ENCODE measurements at places on chromosomes 13 and 19.

DNA sequence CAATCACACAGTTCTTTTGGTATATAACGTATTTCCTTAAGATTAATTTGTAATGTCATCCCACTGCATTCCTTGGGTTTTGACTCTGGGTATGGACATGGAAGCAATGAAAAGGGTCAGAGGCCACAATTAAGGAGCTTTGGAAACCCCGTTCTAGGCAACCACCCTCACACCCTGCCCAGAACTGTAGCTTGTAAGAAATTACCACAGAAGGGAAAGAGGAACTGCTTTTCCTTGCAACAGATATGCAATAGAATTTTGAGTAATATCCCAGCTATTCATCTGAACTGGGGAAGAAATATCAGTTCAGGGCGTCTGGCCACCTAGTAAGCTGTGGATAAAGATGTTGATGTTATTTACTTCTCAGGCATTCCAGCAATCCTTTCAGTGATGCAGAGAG is 985 bp upstream of the CLC start:
- no peak overlapping the region for H3K27ac ChIP-seq
- no peaks in the 10 kb centered on the region for H3K36me3 ChIP-seq
- no peak overlapping the region for H3K4me3 ChIP-seq
- DNase-seq = no peak

DNA sequence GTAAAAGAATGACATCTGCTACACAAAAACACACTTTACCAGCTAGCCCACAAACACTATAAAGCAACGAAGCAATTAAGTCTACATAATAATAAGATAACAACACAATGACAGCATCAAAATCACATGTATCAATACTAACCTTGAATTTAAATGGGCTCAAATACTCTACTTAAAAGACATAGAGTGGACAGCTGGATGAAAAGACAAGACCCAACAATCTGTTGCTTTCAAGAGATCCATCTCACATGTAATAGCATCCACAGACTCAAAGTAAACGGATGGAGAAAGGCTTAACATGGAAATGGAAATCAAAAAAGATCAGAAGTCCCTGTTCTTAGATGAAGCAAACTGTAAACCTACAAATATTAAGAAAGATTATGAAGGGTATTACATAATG is 2175.9 kb downstream of the PCDH9 start:
- H3K27ac ChIP-seq = no peak overlapping the region
- no peaks in the 10 kb centered on the region for H3K27me3 ChIP-seq
- H3K4me1 ChIP-seq = no peaks in the 10 kb centered on the region
- DNase-seq = no peak
- no peaks in the 10 kb centered on the region for H3K36me3 ChIP-seq

GRCh38 chr19:18291019-18291524 is 9.7 kb upstream of the JUND start:
- no peak overlapping the region for H3K4me3 ChIP-seq
- H3K36me3 ChIP-seq = no peaks in the 10 kb centered on the region
- H3K4me1 ChIP-seq = peaks cover 26% of the 10 kb centered on the region
- no peak for DNase-seq
- H3K27ac ChIP-seq = peak overlapping the region; percentile 98

GRCh38 chr19:7902796-7903243 is 857 bp upstream of the MAP2K7 start:
- no peak for DNase-seq
- H3K4me3 ChIP-seq = peak overlapping the region; percentile 39
- H3K27me3 ChIP-seq = no peaks in the 10 kb centered on the region
- peak overlapping the region; percentile 91 for H3K27ac ChIP-seq

GRCh38 chr19:8208119-8208921 is 850 bp upstream of the CERS4 start:
- H3K4me3 ChIP-seq = peak overlapping the region; percentile 97
- H3K27me3 ChIP-seq = no peaks in the 10 kb centered on the region
- no peaks in the 10 kb centered on the region for H3K36me3 ChIP-seq

DNA sequence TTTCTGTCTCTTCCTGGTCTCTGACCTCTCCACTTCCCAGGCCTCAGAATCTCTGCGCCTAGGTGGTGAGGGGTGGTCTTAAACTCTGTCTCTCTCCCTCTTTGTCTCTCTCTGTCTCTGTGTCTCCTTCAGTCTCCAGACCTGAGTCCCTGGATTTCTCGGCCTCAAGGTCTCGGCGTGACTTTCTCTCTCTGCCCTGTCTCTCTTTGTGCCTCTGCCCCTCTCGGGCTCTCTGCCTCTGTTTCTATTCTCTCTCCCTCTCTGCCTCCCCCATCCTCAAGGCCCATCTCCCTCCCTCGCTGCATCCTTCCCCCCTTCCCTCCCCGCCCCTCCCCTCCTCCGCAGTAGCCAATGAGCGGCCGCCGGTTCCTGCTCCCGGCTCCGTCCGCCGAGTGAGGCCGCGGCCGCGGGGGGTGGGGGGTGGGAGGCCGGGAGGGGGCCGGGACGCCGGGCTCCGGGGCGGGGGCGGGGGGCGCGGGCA is at the start of gene CACNG7:
Gene CACNG7 (plus strand): TSS at position 344 of the 481 bp plus-strand sequence. CDS start 3,554 bp downstream, outside the sequence.
- no peaks in the 10 kb centered on the region for H3K36me3 ChIP-seq
- H3K27me3 ChIP-seq = peaks cover 60% of the 10 kb centered on the region
- no peaks in the 10 kb centered on the region for H3K4me1 ChIP-seq
- no peak for DNase-seq
- no peak within 1 kb of the TSS for H3K27ac ChIP-seq

DNA sequence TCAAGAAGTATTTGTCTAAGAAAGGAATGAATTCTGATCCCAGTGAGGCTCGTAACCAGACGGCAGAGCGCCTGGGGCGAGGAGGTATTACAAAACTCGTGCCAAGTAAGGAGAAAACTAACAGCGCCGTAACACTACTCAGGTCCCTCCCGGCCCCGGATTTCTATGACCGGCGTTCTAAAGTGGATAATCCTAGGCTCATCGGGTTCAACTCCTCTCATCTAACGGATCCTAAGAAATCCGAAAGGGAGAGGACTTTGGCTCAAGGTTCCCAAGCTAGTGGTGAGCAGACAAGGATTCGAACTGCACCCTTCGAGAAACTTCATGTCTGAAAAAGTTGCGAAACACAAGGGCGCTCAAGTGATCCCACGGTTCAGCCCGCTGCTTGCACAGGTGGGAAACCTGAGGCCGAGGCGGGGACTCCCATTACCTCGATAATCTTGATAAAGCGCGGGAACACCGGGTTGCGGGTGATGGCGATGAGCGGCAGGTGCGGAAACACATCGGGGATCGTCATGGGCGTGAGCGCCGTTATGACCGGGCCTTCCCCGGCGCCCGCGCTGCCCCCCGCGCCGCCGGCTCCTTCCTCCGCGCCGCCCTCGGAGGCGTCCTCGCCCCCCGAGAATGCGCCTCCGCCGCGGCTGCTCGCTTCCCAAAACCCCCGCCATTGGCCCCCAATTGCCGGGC is 529 bp downstream of the LONP1 start:
- no peaks in the 10 kb centered on the region for H3K36me3 ChIP-seq
- H3K27ac ChIP-seq = peak overlapping the region; percentile 89
- no peak for DNase-seq
- H3K4me3 ChIP-seq = peak overlapping the region; percentile 71

DNA sequence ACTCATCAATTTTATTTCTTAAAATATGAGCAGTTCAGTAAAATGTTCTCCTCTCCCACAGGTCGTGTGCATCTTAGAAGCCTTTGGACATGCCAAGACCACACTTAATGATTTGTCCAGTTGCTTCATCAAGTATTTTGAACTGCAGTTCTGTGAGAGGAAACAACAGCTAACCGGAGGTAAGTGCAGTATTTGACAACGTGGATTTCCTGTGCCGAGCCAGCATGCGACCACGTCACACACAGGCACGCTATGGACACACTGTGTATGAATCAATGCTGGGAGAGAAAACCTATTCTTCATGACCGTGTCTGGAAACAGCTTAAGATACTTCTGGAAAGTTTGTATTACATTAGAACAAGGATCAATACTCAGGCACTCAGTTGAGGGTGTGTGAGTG is 268.5 kb downstream of the MYO16 start:
- no peaks in the 10 kb centered on the region for H3K4me1 ChIP-seq
- no peaks in the 10 kb centered on the region for H3K27me3 ChIP-seq
- DNase-seq = no peak
- H3K27ac ChIP-seq = no peak overlapping the region

DNA sequence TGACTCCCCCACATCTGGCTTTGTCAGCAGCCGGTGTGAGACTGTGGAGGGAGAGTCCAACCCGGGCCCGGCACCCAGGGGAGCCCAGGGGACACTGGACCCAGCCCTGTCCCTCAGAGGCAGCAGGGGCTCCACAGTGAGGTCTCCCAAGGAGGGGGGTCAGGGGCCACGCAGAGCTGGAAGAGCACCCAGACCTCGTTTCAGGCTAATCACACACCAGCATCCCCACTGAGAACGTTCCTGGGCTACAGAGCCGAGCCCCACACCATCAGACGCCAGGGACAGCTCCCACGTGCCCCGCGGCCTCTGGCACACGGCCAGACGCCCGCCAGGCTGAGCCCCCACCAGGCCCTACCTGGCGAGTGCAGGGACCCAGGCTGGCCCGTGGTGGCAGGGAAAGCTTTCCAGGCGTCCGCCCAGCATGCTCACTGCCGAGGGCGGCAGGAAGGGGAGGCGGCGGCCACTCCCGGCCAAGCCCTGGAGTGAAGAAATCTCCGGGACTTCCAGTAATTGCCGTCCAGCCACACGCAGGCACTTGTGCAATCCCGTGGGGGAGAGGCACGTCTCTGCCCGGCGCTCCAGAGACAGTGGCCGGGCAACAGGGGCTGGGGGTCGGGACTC is 19.2 kb downstream of the SBNO2 start:
- peak; percentile 95 for DNase-seq
- H3K4me1 ChIP-seq = peaks cover 58% of the 10 kb centered on the region
- no peak overlapping the region for H3K4me3 ChIP-seq
- no peaks in the 10 kb centered on the region for H3K27me3 ChIP-seq
- H3K36me3 ChIP-seq = peaks cover 34% of the 10 kb centered on the region

GRCh38 chr13:110627761-110628476 is 12.6 kb downstream of the NAXD start:
- peak overlapping the region; percentile 13 for H3K27ac ChIP-seq
- H3K36me3 ChIP-seq = no peaks in the 10 kb centered on the region
- H3K4me3 ChIP-seq = no peak overlapping the region
- peaks cover 6% of the 10 kb centered on the region for H3K4me1 ChIP-seq
- no peak for DNase-seq
- H3K27me3 ChIP-seq = no peaks in the 10 kb centered on the region

GRCh38 chr19:57802269-57802668 is 12.4 kb downstream of the ZNF552 start:
- H3K27me3 ChIP-seq = no peaks in the 10 kb centered on the region
- peaks cover 39% of the 10 kb centered on the region for H3K4me1 ChIP-seq
- no peak for DNase-seq
- H3K27ac ChIP-seq = no peak overlapping the region
- no peaks in the 10 kb centered on the region for H3K36me3 ChIP-seq

- H3K4me3 ChIP-seq = no peak overlapping the region
- H3K27me3 ChIP-seq = no peaks in the 10 kb centered on the region
- H3K27ac ChIP-seq = no peak overlapping the region
- no peak for DNase-seq
These were observed 49.8 kb downstream of the CBY2 start for GRCh38 chr13:45751885-45752284.

DNA sequence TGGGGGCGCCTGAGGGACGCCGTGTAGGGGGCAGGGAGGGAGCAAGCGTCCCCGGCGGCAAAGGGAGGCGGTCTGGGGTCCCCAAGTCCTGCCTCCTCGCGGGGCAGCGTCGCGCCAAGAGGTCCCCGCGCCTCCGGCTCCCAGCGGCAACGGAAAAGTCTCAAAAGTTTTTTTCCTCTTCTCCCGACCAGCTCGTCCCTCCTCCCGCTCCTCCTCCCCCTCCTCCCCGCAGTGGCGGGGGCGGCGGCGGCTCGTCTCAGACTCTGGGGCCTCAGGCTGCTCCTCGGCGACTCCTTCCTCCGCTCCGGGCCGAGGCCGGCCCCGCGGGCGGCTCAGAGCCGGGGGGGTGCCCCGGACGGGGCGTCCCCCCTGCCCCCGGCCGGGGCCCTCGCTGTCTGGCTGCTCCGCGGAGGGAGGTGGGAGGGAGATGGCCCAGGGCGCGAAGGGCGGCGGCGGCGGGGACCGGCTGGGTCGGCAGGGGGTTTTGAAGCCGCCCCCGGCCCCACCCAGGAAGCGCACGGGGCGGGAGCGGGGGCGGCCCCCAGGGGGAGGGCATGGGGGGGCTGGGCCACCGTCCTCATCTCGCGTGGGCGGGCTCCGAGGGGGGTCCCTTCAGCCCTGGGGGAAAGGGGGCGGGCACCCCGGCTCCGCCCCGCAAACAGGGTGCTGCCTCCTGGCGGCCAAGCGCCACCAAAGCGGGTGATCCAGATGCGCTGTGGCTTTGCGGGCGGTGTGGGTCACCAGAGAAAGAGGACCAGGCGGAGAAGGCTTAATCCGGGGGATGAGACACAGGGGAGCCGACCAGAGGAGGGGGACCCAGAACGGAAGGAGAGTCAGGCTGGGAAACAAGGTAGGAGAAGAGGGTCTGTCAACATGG is at the start of gene TGFB1:
Gene TGFB1 (minus strand): TSS at position 457 of the 877 bp plus-strand sequence. CDS start 878 bp downstream, outside the sequence.
- H3K27ac ChIP-seq = peak within 1 kb of the TSS; percentile 57
- peaks cover 17% of the 10 kb centered on the region for H3K4me1 ChIP-seq
- peak within 1 kb of the TSS; percentile 57 for H3K4me3 ChIP-seq
- no peaks in the 10 kb centered on the region for H3K36me3 ChIP-seq

DNA sequence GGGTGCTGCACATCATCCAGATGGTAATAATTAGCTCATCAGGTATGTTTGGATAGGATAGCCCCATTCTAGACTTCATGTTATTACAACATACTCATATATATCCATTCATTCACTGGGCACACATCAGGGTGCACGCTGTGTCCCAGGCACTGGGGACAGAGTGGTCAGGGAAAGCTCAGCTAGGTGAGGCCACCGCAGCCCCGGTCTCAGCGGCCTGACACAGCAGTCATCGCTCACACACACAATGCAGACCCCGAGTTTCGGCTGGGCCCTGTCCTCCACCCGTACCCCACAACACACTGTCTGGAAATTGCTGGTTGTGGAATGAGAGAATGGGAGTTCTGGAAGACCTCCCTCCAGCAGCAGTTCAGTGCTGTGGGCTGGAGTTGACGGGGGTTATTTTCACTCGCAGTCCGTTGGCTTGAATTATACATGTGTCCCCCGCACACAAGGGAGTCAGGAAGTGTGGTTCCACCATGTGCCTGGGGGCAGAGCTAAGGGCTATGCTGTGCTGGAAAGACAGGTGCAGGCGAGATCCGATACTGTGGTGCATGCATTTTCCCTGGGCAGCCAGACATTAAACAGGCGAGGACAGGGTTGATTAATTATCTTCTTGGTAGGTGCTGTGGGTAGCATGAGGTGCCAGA is 257.6 kb downstream of the TEX29 start:
- no peak overlapping the region for H3K27ac ChIP-seq
- no peaks in the 10 kb centered on the region for H3K4me1 ChIP-seq
- no peaks in the 10 kb centered on the region for H3K27me3 ChIP-seq
- H3K4me3 ChIP-seq = no peak overlapping the region
